CMK (cell line): ENCODE measurements at places on chromosomes 4 and X.

GRCh38 chrX:115427861-115428410, 133.0 kb upstream of the PLS3 start:
- DNase-seq: no peak

DNA sequence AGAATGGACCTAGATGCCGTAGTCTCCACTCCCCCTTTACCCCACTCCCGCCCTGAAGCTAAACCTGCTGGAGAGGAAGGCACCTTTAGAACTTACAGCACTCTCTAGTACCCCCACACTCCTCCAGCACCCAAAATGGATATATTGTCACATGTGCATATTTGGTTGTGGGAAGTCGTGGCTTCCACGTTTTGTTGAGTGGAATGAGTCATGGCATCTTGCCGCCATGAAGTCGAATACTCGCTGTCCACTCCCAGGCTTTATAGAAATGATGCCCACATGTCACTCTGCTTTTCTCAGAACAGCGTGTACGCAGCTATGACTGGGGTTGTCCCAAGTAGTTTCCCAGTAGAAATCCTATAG, 545 bp downstream of the ABCE1 start:
- no peak for DNase-seq

GRCh38 chr4:24559889-24560288, 24.5 kb downstream of the DHX15 start:
- no peak for DNase-seq

DNA sequence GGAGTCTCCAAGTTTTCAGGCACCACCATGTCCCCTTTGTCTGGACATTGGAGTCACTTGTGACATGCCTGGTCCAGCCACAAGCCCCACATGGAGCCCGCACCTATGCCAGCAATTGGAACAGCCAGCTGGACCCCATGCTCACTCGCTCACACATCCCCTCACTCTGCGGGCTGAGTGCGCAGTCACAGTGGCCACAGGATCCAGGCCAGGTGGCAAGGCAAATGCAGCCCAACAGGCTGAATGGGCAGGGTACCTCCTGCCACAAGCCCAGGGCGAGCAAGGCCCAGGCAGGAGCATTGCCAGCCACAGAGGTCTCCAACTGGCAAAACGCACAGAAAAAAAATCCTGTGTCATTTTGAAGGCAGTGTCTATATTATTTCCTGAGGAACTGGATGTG, 82.0 kb downstream of the ANXA10 start:
- no peak for DNase-seq

DNA sequence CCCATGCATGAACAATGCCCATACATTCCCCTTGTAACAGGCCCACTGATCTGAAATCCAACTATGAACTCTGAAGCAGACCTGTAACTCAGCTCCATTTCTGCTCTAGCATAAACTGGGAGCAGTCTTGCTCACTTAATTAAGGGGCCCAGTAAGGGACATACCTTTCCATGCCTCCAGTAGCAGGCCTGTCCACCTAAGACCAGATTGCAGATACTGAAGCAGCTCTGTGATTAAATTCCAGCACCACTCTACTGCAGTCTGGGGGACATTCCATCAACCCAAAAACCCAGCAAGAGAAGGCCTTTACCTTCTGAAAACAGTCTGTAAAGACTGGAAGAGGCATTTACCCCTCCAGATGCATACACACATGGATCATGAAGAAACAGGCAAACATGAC, 162.0 kb upstream of the NEIL3 start:
- no peak for DNase-seq

GRCh38 chrX:85907316-85907715, 140.0 kb downstream of the CHM start:
- no peak for DNase-seq

GRCh38 chr4:155419266-155419665, 42.5 kb upstream of the MAP9 start:
- no peak for DNase-seq

DNA sequence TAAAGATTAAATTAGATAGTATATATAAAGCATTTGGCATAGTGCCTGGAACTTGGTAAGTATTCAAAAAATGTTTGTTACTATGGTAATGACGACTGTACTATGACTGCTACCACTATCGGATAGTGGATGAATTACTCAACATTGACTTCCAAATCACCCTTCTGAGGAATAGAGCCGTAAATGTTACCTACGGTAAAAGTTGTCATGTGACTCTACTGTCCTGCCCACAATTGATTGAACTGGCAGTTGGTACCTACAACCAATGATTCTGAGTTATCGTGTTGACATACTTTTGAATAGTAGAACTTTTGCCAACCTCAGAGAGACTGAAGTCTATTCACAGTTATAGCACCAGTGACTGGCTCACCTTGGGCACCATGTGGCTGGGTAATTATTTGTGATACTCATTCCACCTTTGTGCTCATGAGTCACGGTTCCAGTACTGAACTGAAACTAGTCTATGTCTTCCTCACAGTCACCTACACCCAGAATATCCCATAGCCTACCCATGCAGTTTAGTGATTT, 185.5 kb upstream of the PITX2 start:
- no peak for DNase-seq

- DNase-seq: no peak
These were observed at the start of gene FGB for GRCh38 chr4:154562697-154563254. FGB (plus strand) TSS chr4:154563011; CDS start chr4:154563019, 8 bp downstream.

DNA sequence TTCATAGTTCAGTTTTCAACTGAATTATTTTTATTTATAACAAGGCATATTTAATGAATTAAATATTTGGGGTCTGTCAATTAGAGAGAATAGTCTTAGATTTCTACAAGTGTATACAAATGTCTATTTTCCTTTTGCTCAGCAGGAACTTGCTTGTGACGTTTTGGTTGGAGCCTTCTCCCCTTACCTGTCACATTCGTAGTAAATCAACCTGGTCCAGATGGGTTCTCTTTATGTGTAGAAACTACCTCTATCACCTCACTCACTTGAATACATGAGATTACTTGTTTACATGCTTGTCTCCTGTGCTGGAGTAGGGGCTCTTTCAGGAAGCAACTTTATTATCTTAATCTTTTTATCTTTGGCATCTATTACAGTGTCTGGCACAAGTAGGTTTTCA, 938.3 kb upstream of the IGFBP7 start:
- no peak for DNase-seq

DNA sequence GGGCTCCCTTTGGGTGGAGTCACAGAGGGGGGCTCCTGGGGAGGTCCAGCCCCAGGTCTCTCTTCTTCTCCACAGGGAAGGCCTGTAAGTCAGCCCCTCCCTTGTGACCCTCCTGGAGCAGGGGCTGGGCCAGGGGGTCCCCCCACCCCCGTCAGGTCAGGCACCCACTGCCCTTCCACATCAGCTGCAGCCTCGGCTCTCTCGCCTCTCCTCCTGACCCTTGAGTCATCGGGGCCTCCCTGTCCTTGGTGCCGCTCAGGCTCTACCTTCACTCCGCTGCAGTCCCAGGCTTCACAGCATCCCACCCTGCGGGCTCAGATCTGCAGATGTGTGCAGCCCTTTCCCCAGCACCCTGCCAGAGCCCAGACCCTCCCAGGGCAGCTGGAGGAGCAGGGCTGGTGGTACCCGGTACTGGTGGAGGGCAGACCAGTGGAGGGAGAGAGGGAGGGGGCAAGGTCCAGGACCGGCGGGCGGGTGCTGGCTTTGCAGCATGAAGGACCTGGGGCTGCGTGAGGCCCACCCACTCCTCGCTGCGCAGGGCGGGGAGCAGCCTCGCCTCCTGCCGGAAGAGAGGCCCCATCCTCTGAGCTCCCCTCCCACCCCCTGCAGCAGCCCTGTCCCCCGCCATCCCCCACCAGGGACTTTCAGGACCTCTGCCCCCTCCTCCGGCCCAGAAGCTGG, 117.1 kb downstream of the FAM53A start:
- DNase-seq: no peak
